Mammary epithelial cell (primary cell): ENCODE measurements at places on chromosomes 5 and 9. TPM values are rescaled to one million over a fixed set of nuclear protein-coding genes. Genes with fewer than 3 reads are reported as not detected.

The AJM1 gene
- total RNA-seq = 2.9 and 4.0 TPM in 2 replicates

DNA sequence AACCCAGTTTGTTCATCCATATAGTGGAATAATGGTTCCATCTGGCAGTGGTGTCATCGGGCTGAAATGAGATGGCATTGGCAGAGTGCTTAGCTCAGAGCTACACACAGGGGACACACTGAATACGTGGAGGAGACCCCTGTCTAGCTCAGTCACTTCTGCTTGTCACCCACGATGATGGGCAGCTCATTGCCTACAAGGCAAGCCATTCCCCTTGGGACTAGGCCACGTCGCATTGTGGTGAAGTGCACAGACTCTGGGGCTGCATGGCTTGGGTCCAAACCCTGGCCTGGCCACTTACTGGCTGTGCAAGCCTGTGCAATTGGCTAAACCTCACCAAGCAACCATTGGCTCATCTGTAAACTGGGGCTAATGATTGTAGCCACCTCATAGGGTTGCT is 3.2 kb upstream of the FBP1 start:
- DNase-seq = no peak

The STPG3 gene
- not detected for total RNA-seq

DNA sequence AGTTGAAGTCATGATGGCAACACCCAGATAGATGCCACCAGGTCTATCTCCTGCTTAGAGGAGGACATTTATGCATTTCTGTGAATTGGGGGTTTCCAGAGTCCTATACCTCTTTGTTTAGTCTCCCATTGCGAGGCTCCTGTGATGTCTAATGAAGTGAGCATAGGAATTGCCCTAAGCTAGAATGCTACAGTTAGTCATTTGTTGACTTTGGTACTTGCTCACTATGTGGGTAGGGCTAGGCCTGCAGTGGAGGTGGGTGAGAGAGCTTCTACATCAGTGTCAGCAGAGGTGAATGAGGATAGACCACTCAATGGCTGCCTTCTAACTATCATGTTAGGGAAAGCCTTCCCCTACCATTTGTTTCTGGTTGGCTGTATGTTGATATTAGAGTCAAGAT is 173.3 kb upstream of the POC5 start:
- DNase-seq = peak; percentile 6

The ADGRV1 gene
- 0.50 TPM for total RNA-seq

DNA sequence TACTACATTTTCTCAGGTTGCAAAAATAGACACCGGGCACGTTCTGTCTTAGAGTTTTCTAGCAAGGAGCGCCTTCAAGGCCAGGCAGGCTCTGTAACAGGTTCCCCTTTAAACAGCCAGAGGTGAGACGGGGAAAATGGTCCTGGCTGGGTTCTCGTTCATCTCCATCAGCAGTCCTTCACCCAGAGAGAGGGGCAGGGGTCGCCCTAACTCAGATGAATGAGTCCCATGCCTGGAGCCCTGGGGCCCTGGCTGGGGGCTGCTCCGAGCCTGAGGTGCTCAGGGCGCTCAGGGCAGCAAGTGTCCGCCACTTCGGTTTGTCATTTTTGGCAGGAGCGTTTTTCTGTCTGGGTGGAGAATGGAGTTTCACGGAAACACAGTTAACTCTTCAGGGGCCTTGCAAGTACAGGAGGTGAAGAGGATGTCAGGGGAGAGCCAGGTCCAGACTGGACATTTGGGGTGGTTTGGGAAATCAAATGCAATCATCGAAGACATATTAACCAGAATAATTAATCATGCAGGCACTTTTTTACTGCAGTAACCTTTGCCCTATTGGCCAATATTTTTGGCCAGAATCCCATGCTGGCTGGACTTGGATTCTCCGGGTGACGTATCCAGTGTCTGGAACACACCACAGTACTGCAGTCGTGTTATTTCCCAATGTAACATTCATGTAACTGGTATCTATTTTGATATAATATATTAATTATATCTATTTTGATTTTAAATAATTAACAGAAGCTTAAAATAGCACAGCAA is 2.9 kb downstream of the NTNG2 start:
- no peak for DNase-seq

The KIF24 gene
- 1.3 TPM for total RNA-seq
